GM06990 (cell line): ENCODE measurements at places on chromosomes 3 and 15.

- peak; percentile 46 for DNase-seq
Measured at GRCh38 chr3:44104668-44105321, 136.9 kb upstream of the TOPAZ1 start.

- no peak for DNase-seq
Measured at GRCh38 chr15:100167884-100168375, 173.8 kb downstream of the ADAMTS17 start.

DNA sequence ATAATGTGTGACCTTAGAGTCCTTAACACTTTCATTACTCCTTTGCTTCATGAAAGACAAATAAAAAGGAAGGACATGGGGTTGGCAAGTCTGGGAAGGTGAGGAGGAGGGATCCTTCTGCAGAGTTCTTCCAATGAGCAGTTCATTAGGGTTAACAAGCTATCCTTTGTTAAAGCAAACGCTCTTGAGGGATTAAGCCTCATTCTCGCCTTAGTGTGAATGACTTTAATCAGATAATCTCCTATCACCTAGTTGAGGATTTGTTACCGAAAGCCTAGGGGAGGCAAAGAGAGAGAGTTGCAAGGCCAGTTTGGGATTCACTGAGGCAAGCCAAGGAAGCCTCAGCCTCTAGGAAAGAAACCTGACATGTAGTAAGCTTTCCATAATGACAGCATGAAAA lies 7.4 kb upstream of the MBNL1 start:
- DNase-seq: no peak

- DNase-seq: no peak
Measured at GRCh38 chr3:95029644-95030043, 966.8 kb downstream of the NSUN3 start.

DNA sequence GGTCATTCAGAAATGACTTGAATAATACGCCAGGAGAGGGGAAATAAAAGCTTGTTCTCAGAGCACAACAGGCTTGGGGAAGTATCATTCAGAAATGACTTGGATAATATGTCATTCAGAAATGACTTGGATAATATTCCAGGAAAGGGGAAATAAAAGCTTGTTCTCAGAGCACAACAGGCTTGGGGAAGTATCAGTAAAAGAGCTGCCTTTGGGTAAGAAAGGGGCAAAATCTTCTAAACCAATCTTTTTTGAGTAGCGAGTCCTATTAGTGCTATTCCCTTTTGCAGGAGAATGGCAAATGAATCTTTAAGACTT lies 20.9 kb downstream of the GABRR3 start:
- no peak for DNase-seq

GRCh38 chr3:56985878-56986277 lies 74.6 kb upstream of the SPATA12 start:
- no peak for DNase-seq

GRCh38 chr3:43872301-43872700 lies 181.6 kb downstream of the ABHD5 start:
- no peak for DNase-seq

DNA sequence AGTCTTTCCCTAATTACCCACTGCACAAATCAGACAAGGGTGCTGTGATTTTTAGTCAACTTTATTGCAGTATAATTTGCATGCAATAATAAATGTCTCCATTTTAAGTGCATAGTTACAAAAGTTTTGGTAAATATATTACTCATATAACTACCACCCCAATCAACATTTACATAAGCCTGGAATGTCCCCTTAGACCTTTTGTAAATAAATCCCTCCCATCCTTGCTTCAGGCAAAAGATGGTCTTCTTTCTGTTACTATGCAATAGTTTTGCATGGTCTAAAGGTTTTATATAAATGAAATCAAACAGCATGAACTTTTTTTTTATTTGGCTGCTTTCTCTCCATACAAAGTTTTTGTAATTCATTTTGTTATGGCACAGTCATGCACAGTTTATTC lies 235.4 kb downstream of the PYDC2 start:
- DNase-seq: no peak

DNA sequence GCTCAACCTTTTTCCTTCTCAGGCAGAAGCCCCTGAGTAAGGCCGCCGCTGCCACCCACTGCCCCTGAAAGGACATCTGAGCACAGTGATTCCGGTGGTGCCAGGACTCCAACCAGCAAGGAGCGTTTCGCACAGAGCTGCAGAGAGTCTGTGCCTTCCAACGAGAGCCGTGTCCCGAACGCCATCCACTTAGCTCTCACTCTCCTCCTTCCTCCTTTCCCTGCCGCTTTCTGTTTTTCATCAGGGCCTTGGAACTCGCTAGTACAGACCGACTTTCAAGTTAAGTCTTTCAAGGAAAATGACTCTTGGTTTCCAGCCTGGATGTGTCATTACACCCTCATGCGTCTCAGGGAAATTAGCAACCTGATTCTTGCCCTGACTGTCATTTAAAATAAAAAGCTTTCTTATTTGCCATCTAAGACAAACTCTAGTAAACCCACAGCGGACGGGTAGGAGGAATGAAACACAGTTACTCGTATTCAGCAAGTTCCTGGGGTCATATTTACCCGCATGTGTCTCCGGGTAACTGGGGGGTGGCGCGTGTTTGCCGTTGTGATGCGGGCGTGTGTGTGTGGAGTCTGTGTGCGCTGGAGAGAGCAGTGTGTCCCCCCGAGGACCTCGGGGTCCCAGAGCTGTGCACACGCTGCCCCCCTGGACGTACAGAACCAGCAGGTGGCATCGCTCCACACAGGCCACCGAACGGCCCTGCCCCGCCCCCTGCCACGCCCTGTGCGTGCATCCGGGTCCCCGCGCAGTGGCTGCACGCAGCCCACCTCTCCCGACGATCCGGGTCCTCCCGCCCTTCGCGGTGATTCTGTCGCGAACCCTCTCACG lies 30.4 kb upstream of the ALDH1A3 start:
- DNase-seq: peak; percentile 60

- DNase-seq: no peak
Measured at GRCh38 chr15:94098921-94099573, 132.3 kb upstream of the MCTP2 start.

DNA sequence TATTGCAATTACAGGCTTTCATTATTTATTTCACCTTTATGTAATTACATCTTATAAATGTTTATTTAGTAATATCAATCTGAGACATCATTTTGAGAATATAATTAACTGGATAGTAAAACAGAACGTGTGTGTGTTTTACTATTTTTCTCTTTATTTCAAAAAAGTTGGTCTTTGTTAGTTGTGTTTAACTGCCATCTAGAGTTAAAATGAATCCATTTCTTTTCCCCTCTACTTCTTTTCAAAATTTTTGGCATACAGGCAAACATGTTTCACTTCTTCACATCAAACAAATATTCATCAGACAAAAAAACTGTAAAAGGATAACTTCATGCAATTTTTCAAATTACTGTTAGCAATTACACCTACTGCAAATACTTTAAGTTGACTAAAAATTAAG lies 61.1 kb downstream of the FEZF2 start:
- no peak for DNase-seq

GRCh38 chr3:177881351-177881750 lies 654.9 kb upstream of the KCNMB2 start:
- no peak for DNase-seq

DNA sequence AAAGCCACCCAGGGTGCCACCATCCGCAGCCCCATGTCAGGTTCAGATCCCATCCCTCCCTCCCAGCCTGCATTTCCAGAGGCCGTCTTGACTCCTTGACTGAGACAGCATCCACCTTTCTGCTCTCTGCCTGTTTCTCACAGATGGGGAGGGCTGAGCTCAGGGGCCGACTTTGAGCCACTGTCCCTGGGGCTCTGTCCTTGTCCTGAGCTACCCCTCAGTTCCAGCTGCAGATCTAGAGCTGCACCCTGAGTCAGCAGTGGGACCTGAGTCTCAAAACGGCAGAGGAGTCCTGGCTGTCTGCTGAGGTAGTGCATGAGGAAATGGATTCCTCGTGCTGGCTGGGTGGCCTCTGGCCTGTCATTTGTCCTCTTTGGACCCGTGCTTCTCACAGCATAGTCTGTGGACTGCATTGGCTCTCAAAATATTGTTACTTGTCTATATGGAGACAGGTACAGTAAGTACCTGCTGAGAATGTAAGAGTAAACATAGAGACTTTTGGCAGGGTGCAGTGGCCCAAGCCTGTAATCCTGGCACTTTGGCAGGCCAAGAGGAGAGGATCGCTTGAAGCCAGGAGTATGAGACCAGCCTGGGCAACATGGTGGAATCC lies 22.3 kb downstream of the RPLP1 start:
- no peak for DNase-seq

GRCh38 chr15:70062321-70062956 lies 35.3 kb downstream of the TLE3 start:
- no peak for DNase-seq

- no peak for DNase-seq
Measured at GRCh38 chr3:8887435-8888300, 75.6 kb downstream of the RAD18 start.

GRCh38 chr15:63545520-63545919 lies 41.1 kb downstream of the USP3 start:
- DNase-seq: no peak

GRCh38 chr3:130906374-130906995 lies 12.6 kb downstream of the ATP2C1 start:
- no peak for DNase-seq

- DNase-seq: no peak
Measured at GRCh38 chr3:37526511-37526910, 335.2 kb upstream of the CTDSPL start.

GRCh38 chr3:138245026-138245425 lies 57.9 kb downstream of the ARMC8 start:
- DNase-seq: no peak

DNA sequence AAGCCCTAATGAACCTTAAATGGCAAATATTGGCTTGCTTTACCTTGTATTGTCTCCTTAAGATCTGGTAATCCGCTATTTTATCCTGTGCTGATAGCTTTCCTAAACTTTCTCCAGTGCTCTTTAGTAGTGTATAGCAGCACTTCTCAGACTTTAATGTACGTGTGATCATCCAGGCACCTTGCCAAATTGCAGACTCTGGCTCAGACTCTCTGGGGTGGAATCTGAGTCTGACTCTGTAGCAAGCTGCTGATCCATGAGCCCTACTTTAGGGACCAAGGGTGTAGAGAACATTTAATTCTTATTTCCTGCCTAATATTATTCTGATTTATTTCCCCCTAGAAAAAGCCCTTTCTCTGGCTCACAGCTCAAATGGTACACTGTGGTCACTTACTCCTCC lies 518.8 kb upstream of the ZNF385D start:
- DNase-seq: no peak

- no peak for DNase-seq
Measured at GRCh38 chr3:134650431-134651346, at the start of gene KY. Gene KY, minus strand, starts transcription at chr3:134651022. Its CDS starts 62 bp downstream, at chr3:134650960.

DNA sequence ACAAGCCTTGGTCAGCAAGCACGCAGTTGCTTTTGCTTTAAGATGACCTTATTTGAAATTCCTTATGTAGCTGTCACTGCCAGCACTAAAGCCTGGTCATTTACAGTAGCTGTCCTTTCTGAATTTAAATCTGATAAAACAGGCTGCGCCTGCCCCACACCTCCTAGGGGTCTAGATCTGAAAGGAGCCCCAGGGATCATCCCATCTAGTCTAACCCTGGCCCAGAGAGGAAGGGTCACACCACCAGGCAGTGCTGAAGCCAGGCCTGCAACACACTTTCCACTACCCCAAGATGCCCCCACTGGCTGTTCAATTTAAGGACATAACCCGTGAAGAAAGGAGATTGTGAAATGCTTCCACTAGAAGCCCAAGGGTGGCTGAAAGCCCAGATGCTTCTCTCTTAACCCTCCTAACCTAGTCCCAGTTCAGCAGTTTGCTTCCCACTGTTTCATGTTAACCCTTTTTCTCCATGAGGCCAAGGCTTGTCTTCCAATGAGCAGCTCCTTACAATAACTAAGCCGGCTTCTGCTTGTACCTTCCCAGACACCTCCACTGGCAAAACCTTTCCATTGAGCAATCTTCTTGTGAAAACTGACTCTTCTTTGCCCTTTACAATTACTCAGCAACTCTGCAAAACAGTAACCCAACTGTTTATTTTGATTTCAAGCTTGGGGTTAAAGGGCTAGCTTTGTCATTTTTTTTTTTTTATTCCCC lies 198.9 kb upstream of the LPP start:
- no peak for DNase-seq

- DNase-seq: no peak
Measured at GRCh38 chr15:98881526-98882520, 125.8 kb downstream of the PGPEP1L start.

GRCh38 chr3:172159376-172159775 lies 120.0 kb downstream of the FNDC3B start:
- no peak for DNase-seq
